ENCODE measurements at places on chromosomes 6 and 20. TPM values are rescaled to one million over a fixed set of nuclear protein-coding genes. Genes with fewer than 3 reads are reported as not detected.

- no peak for DNase-seq
Measured at GRCh38 chr6:123223461-123223860, 227.4 kb downstream of the CLVS2 start.

GRCh38 chr6:30883685-30884520 lies at the start of gene DDR1:
TSS of gene DDR1 (plus strand) at chr6:30884519. CDS start at chr6:30888730, 4,211 bp downstream.
- DNase-seq = peak; percentile 17

DNA sequence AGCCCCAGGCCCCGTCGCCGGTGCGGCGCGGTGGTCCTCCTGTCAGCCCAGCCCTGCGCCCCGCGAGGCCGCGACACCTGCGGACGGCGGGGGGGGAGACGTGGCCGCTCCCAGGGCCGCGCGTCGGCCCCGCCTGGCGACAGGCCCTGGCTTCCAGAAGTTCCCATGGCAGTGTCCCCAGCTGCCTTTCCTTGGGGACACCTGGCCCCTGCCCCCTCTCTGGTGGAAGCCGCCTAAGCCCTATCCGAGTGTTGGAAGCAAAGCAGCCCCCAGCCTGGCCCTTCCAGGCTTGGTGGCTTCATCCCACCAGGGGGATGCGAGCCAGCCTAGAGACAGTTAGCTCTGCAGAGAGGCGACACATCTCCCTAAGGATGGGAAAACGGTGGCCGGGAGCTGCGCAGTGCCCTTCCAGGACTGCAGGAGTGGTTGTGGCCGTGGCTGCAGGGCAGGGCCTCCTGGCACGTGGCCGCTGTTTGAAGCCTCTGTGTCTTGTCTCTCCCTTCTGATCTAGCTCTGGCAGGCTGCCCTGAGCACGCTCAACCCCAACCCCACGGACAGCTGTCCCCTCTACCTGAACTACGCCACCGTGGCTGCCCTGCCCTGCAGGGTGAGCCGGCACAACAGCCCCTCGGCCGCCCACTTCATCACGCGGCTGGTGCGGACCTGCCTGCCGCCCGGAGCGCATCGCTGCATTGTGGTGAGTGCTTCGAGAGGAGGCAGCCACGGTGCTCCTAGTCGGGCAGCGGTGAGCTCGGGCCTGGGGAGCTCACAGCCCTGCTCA lies 816 bp downstream of the NPEPL1 start:
- no peak for DNase-seq

The LGSN gene
- total RNA-seq = not detected

The MEI4 gene
- 0.05 TPM for total RNA-seq

DNA sequence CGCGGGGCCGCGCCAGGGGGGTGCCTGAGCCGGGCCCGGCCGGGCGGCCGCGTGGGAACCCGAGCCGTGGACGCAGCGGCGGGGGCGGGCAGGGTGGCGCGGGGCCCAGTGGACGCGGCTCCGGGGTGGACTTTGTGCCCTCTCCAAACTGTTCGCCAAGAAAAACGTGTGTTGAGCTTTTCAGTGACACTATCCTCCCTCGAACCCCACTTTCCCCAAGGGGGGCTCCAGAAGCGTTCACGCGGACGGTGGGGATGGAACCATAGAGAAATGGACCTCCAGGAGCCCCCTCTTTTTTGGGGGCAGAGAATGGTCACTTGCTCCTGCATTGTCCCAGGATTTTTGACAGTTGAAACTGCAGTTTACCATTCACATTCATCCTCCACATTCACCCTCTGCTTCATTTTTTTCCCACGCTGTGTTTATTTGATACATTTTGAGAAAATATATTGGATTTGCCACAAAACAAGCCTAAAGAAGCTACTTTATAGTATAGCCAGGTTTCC lies 2.9 kb upstream of the HIVEP1 start:
- no peak for DNase-seq

- DNase-seq = no peak
Measured at GRCh38 chr20:63496596-63497120, 2.2 kb downstream of the EEF1A2 start.

GRCh38 chr20:24729896-24730605 lies 219.0 kb upstream of the CST7 start:
- DNase-seq = no peak

GRCh38 chr6:70310063-70310694 lies 7.3 kb upstream of the COL9A1 start:
- DNase-seq = no peak

- peak; percentile 53 for DNase-seq
Measured at GRCh38 chr6:110874880-110875547, 429 bp downstream of the AMD1 start.

- no peak for DNase-seq
Measured at GRCh38 chr6:40848038-40848437, 191.0 kb downstream of the UNC5CL start.

The PNPLA1 gene
- total RNA-seq = not detected

The DYNLT1 gene
- 66.4 TPM for total RNA-seq

The SIRPA gene
- total RNA-seq = 2.2 TPM

DNA sequence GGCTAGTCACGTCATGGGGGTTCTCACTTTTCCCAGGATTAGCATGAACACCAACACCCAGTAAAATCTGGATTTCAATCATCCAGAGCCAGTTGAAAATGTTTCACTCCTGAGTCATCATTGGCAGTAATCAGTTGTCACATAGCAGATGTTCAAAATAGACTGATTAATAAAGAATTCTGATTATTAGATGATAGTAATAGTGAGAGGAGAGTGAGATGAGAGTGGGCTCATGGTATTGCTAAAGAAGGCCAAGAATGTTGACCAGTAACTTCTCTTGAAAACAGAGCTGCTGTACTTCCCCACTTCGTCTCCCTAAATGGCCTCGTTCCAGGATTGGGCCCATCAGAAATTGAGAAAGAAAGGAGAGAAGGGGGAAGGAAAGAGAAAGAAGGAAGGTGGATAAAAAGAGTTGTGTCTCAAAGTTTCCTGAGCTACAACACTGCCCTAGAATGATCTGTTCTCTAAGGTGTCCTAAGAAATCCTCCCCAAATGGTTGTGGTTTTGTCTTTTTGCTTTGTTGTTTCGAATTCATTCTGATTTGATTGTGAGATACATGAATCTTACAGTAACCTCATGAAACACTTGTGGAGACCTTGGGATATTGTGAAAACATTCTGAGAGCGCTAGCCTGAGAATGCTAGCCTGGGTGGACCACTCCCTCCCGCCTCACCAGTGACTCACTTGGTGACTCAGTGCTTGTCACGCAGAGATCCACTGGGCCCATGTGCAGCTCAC lies 502.2 kb upstream of the JARID2 start:
- DNase-seq = no peak

DNA sequence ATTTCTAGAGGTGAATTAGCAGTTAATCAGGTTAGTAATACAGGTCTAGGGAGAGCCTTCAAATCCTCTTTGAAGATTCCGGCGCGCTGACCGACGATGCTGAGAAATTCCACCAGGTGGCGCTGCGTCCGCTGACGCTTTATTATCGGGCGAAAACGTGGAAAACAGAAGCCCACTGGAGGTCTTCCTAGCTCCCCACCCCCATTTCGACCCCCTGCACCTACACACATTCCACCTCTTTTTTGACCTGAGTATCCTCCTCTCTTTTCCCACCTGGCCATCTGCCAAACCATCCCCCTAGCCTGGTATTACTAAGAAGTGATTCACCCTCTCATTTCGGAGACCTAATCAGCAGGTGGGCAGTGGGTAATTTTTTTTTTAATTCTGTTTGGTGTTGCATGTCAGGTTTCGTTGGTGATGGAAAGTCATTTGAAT lies 65.4 kb upstream of the RIN2 start:
- no peak for DNase-seq

DNA sequence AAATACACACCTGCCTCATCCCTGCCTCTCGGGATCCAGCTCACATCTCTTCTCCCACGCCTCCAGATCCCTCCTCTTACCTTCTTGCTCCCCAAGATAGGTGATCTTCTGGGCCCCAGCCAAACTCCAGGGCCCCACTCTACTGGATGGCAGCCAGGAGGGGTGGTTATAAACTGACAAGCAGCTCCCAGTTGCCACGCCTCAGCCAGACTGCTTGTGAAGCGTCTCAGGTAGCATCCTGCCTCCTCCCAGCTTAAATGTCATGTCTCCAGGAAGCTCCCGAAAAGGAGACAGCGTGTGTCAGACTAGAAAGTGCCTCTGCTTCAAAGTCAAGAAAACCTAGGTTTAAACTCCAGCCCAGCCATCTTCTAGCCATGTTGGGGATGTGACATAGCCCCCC lies 114.1 kb downstream of the LRFN2 start:
- DNase-seq = no peak

GRCh38 chr6:129402244-129402643 lies 307.7 kb downstream of the ARHGAP18 start:
- DNase-seq = no peak

DNA sequence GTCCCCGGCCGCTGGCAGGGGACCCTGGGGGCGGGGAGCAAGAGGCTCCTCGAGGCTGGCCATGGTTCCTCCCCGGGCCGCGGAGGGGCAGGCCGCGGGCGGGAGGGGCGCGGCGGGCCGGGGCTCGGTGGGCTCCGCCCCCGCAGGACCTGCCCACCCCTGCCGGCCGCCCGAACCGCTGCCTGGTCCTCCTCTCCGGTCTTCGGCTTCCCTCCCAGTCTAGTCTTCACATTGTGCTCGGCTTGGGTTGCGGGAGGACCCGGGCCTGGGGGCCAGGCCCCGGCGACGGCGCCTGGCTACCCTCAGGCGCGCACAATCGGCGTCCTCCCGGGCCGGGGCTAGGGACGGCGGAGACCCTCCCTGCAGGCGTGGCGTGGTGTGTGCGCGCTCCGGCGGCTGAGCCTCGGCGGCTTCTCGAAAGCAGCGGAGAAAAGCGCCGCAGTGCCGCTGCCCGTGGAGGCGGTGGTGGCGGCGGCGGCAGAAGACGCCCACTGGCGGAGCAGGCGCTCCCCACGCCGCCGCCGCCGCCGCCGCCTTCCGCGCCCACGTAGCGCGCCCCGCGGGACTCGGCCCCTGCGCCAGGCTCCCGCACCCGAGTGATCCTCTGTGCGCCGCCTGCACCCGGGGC lies at the start of gene PDE10A:
Gene PDE10A, minus strand, starts transcription at position 493 of the 628 bp plus-strand sequence. Its CDS starts 430 bp downstream, at position 63.
- DNase-seq = no peak

The PSMB9 gene
- total RNA-seq = 87.0 TPM

The BCAS4 gene
- 54.0 TPM for total RNA-seq
